ENCODE measurements at places on chromosomes 11 and 22.

- no peak for DNase-seq
Measured at GRCh38 chr11:31912808-31913207, 101.7 kb upstream of the PAX6 start.

DNA sequence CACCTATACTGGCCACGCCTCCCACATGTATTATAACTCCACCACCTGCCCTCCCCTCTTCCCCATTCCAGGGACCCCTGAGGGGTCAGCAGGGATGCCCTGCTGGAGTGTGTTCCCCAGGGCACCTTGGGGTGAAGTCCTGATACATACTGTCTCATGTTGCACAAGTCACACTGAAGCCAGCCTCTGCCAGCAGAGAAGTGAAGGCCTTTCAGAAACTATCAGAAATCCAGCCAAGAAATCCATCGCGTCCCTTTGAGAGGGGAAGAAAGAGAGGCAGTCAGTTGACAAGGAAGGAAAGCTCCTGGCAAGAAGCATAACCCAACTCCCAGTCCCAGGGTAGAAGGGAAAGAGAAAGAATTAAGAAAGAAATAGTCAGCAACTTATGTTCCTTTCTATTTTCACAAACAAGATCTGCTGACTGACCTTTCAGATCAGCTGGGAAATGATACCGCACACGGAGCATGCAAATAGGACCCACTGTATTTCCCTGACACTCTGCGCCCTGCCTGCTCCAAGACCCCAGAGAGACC is 45.2 kb downstream of the SC5D start:
- DNase-seq: no peak

- DNase-seq: no peak
Measured at GRCh38 chr22:20811971-20812660, 38.2 kb downstream of the SERPIND1 start.

DNA sequence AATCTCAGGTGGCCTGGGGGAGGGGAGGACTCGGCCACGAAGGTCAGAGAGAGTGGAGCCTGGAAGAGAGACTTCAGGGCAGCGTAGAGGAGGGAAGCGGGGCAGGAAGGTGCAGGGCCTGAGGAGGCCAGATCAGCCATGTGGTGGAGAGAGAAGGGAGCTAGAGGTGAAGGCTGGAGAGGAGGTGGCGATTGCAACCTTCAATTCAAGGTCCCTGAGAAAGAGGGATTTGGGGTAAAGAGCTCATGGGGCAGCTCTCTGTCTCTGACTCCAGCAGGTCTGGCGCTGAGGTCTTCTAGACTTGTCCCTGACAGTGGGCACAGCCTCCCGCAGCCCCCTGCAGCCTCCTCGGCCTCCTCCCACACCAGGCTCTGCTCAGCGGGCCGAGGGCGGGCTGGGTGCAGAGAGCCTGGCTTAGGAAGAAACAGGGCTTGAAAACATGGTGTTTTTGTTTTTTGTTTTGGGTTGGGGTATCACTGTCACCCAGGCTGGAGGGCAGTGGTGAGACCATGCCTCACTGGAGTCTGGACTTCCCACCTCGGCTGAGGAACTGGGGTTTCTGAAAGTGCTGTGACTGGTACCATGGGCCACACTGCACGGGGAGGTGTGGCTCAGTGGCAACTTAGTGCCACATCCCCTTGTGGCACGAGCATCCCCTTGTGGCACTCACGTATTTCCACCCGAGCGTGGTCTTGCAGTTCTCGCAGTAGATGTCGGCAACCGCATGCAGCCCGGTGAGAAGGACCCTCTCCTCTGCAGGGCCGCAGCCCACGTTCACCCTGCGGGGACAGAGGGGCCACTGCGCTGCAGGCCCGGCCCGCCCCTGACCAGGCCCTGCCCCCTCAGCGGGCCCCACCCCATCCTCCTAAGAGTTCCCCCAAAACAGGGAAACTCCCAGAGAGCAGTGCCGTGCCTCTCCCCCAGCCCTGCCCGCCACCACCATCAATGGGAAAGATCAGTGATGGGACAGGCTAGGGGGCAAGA is 32.6 kb downstream of the YPEL1 start:
- no peak for DNase-seq

- no peak for DNase-seq
Measured at GRCh38 chr22:37618072-37618656, 9.5 kb downstream of the GGA1 start.

DNA sequence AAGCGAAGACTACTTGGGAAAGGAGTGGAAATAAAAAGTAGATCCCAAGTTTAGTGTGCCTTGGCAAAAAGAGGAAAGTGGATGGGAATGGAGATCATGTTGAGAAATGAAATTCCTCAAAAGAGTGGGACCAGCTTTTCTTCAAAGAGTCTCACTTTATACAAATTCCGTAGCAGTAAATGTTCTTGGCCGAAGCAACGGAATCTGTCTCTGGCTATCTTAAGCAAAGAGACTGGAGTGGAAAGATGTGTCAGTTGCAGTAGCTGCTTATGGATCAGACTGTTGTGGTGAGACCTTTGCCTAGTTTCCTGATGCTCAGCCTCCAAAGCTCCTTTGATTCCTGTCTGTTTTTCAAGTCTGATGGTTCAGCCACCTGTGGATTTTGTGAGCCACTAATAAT is 73.6 kb downstream of the CSTPP1 start:
- DNase-seq: no peak

DNA sequence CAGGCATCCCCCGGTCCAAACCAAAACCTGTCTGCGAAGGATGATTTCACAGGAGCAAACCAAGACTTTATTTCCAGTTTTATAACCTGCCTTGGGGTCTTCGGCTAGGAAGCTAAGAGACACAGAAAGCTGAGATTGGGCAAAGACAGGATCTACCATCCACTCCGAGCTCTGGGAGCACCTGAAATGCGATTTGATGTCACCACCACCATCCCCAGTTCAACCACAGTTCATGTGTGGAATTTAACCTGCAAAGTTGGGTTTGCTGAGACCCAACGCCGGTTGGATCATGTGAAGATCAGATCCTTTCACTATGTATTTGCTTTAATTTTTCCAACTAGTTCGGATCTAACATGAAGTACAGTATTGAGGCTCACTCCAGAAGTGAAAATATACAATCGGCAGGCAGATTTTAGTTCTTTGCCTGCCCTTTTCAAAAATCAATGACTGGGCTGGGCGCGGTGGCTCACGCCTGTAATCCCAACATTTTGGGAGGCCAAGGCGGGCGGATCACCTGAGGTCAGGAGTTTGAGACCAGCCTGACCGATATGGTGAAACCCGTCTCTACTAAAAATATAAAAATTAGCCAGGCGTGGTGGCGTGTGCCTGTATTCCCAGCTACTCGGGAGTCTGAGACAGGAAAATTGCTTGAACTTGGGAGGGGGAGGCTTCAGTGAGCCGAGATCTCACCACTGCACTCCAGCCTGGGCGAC is 1.4 kb upstream of the C11orf24 start:
- DNase-seq: no peak

GRCh38 chr22:47807506-47807905 is 1045.1 kb downstream of the TBC1D22A start:
- no peak for DNase-seq

GRCh38 chr11:68297812-68298658 is 14.4 kb upstream of the LRP5 start:
- peak; percentile 66 for DNase-seq

- DNase-seq: no peak
Measured at GRCh38 chr11:35600331-35600838, 17.9 kb upstream of the FJX1 start.

DNA sequence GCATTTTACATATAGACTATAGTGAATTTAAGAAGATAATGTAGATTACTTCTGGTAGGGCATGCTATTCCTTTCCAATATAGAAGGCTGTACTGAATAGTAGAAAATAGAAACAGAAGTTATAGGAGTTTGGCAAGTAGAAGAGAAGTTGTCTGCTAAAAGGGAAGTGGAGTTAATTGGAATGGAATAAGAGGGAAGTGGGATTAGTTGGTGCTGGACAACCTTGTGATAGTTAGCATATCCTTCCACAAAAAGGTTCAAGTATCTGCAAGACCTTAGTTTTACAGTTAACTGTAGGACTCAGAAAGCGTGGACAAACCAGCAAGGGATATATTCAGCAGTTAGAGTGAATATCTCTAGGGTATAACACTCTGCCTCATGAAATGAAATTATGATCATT is 185.5 kb downstream of the SWAP70 start:
- DNase-seq: no peak

DNA sequence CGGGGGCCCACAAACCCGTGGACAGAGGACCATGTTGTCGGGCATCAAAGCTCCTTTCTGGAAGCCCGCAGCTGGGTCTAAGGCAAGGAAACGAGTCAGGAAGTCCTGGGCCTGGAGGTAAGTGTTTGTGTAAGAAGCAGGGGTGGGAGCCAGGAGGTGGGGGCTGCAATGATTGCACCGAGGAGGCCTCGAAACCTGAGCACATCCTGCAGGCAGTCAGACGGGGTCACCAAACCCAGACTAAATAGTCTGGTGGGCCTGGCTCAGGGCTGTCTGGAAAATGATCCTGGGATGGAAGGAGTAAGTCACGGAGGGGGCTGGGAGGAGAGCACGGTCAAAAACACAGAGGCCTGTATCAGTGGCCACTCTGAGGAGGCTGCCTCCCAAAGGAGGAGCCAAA is 539.2 kb downstream of the MN1 start:
- no peak for DNase-seq

DNA sequence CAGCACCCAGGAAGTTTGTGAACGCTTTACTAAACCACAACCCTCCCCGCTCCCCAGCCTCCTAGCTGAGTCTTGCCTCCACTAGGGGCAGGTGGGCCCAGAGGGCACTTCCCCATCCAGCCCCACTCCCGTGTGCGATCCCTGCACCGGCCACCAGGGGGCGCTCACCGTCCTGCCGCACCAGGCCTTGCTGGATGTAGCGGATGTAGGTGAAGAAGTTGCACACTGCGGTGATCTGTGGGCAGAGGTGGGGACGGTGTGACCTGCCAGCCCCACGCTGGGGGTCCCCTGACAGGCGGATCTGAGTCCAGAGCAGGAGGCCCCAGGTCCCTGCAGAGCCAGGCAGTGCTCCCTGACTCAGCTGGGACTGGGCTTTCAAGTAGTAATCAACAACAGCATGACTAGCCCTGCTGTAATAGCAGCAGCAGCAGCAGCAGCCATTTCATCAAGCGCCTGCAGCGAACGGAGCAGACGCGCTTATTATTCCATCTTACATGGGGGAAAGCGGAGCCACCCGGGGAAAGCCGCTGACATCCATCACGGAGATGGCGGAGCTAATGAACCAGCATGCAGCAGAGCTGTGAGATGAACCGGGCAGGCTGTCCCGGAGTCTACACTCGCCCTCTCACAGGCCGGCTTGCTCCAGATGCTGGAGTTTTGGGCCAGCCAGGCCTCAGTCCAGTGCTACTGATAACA is 7.9 kb upstream of the FADS3 start:
- peak; percentile 25 for DNase-seq

GRCh38 chr22:26748845-26749244 is 91.5 kb downstream of the MIAT start:
- DNase-seq: no peak

DNA sequence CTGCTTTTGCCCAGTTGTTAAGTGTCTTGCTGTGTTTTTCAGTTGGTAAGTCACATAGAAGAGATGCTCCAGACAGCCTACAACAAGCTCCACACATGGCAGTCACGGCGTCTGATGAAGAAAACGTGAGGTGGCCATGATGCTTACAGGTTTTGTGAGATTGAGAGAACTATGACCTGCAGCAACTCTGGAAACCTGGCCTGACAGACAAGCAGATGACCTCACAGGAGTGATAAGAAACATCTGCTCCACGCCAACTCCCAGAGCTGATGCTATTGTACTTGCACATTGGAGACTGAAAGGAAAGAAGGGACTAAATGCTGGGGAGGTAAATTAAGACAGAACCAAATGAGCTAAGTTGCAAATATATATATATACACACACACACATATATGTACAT is 28.6 kb upstream of the LDHA start:
- no peak for DNase-seq
